NCI-H774 (cell line): ENCODE measurements at places on chromosomes 4 and X.

DNA sequence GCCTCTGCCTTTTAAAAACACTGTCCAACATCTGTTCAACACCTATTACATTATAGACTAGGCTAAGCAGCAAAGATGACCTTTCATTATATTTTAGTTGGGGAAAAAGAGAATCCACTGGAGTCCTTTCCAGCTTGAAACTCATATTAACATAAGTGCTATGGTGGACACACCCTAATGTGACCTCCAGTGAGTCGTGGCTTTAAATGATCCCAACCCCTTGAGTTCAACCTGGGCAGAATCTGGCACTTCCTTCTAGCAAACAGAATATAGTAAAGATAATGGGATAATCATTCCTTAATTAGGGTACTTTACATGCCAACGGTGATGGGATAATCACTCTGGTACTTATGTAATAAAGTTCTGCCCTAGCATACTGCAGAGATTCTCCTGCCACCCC, 162.6 kb downstream of the MAB21L2 start:
- no peak for DNase-seq

DNA sequence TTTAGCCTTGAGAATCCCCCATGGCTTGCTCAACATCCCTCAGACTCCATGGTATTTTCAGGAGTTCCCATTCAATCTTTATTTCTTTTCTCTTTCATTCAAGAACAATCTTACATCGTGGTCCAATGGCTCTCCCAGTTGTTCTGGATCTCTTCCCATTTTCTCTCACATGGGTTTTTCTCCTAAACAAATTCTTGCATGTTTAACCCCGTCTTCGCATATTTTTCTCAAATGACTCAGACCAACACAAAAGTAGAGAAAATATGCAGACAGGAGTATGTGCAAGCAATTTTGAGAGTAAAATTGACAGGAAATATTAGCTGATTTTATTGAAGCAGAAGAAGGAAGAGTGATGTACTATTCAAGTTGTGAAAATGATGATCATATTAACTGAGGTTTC, 396.4 kb upstream of the TRAM1L1 start:
- DNase-seq: no peak

DNA sequence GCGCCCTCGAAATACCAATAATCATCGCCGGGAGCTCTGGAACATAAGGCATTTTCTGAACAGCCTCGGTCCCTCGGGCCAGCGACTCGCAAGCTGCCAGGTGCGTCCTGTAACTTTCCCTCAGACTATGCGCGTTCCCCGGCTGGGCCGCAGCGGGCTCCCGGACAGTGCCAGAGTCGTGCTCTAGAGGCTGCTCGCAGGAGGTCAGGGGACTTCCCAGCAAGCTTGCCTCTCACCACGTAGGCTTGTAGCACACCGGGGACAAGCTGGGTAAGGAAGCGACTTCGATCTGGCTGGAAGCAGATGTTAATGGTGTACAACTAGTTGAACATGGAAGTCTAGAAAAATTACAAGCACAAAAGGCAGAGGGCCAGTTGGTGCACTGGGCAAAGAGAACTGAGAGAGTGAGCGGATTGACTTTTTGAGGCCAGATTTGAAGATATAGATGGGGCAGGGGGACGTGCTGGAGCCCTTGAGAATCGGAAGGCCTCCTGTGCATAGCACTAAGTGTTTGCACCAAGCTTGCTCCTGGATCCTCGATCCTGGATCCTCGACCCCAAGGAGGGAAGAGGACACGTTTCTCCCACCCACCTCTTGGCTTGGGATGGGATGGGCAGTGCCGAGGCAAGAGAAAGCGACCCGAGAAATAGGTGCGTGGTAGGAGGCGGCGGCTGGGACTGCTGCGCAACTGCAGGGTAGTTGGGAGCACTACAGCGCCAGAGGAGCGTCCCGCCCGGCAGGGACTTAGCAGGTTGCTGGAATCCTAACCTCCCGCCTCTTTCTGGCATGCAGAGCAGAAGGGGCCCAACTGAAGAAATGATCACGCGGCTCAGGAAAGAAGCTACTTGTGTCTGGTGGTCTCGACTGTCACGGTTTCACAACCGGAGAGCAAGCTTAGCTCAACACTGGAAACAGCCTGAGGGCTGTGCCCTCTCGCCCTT, 19.9 kb upstream of the ZIC3 start:
- no peak for DNase-seq

- peak; percentile 4 for DNase-seq
These were observed 63.8 kb upstream of the ATOH1 start for GRCh38 chr4:93764639-93765246.

GRCh38 chrX:28709421-28709820, 122.2 kb downstream of the IL1RAPL1 start:
- DNase-seq: no peak

DNA sequence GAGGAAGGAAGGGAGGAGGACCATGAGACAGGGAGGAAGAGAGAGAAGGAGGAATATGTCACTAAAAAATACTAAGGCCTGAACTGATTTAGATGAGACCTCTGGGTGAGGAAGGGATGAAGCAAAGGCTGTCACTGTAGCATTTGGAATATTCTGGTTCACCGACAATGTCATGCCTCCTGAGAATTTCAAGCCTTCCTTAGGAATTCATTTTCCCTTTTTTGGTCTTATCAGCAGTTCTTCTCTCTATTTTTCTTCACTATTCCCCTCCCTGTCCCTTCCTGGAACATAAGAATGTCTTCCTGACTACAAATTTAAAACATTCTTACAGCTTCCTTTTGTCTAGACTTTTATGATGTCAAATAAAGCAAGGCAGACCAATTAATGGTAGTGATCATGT, 527.8 kb downstream of the INPP4B start:
- no peak for DNase-seq

DNA sequence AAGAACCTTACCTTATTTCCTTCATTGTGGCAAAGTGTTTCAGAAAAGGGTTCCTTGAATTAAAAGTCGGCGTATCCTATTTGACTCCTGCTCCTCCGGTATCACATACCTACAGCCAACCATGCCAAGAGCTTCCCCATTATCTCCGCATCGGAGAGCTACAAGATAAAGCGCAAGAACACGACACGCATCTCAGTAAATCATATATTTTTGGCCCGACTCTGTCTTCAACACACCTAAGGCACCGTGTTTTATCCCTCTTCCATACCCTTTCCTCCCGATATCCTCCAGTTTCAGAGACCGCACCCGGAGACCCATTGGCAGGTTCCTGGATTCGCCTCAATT, 497 bp upstream of the THAP9 start:
- DNase-seq: peak; percentile 12

GRCh38 chr4:83281307-83281706, 3.3 kb downstream of the COQ2 start:
- DNase-seq: no peak

DNA sequence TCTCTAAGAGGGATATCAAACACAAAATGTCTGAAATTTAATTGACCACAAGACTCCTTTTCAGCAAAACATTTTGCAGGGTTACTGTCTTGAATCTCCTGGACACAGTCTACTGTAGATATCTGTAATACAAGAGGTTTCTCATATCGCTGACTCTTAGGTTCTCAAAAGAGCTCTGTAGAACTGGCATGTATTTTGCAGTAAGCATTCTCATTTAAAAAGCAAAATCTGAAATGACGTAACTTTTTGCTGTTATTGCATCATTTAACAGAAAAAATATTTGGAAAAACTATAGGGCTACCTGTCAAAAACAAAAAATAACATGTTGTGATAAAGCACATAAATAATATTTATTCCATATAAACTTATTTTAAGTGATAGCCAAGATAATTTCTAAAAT, 114.2 kb downstream of the CDS1 start:
- no peak for DNase-seq

DNA sequence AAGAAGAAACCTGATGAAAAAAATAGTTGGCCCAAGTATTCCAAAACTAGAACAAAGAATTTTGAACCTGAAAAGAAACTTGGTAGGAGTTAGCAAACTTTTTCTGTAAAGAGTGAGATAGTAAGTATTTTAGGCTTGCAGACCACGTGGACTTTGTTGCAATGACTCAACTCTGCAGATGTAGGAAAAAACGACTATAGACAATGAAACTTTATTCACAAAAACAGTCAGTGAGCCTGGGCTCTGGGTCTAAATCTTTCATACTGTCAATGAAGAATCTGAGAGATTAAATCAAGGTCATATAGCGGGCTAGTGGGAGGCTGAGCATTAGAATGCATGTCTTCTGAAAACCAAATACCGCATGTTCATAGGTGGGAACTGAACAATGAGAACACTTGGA, 23.0 kb downstream of the SH3D19 start:
- no peak for DNase-seq

- no peak for DNase-seq
These were observed 33.7 kb upstream of the PRR27 start for GRCh38 chr4:70120323-70120722.

DNA sequence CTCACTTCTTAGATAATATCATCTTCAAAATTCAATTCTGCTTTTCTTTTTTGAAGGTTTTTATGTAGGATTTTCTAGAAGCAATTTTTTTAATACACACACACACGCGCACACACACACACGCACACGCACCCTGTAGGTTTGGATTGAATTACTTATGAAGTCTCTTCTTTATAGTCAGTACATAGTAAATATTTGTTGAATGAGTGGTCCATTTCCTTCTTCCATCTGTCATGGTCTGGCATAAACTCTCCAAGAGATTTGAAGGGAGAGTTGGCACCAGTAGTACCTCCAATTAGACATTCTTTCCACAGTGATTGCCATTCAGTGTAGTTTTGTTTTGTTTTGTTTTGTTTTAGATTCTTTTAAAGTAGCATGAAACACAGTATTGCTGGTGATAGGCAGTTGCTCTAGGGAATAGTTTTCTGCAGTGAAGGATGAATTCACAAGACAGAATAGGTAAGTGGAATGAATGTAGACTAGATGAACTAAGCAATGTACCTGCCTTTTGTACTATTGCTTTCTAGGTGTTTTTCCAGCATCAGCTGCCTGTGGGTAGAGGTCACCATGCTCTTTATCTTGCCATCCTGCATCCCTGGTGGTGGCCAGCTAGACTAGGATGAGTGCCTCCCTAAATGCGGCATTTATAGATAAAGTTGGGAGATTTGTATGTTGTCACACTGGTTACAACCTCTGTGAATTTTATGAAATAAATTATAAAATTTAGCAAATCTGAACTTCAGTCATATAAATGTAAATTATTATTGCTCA, 20.5 kb downstream of the PDLIM5 start:
- DNase-seq: peak; percentile 7

GRCh38 chr4:125517831-125518230, 203.1 kb downstream of the FAT4 start:
- no peak for DNase-seq

- DNase-seq: no peak
These were observed 516 bp downstream of the SGMS2 start for GRCh38 chr4:107825072-107825824.

- DNase-seq: no peak
These were observed 23.4 kb downstream of the ARHGEF9 start for GRCh38 chrX:63761639-63762038.

- no peak for DNase-seq
These were observed 7.0 kb downstream of the CEP135 start for GRCh38 chr4:55955710-55956109.

- no peak for DNase-seq
These were observed 28.9 kb downstream of the SLC25A5 start for GRCh38 chrX:119497185-119497584.

DNA sequence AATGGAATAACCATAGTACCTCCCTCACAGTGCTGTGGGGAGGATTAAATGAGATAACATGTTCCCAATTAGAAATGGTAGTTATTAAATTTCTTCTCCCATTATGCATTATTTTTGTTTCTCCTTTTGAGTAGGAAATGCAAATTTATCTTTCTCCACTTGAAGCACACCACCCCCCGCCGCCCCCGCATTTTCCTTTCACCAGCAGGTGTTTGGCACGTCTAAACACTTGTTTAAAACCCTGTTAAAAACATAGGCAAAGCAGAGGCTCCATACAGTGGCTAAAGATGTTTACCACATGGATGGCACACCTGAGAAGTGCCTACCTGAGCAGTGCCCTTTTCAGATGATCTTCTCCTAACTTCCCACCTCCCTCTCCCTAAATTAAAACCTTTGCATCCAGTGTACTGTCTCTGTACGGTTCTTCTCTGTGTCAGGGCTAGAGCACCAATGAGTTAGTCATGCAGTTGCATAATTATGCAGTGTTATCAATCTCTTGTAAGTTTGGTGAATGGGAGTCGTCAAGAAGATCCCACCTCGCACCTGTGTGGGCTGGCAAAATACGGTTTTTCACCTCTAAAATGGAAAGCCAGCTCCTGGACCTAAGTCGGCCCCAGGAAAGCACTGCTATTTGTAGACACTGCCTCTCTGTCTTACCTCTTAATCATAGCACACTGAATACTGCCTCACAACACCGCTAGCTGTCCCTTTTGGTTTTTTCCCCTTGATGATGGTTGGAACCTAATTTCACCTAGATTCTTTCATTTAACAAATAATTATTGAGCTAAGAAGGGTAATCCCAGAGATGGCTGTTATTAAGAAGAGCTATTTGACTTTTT, 122.0 kb downstream of the CT47B1 start:
- DNase-seq: no peak

DNA sequence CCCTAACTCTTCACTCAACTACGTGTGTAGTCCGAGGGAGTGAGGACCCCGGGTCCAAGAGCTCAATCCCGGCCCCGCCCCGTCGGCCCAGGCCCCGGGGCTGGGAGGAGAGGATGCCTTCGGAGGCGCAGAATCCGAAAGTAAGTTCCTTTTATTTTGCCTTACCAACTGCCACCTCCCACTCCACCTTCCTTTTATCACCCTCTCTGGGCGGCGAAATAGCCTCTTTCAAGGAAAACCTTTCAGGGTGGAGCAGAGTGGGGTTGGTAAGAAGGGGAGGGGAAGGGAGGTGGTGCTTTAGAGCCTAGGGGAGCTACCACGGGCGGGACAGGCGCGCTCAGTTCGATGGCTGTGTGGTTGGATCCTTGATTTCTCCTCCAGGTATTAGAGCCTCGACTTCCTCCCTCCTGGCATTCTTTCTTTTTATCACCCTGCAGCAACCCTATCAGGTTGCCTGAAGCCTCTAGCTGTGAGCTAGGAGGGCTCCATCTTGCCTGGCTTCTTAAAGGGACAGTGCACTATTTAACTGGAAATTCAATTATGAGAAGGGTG, 191.2 kb downstream of the RRAGB start:
- no peak for DNase-seq

GRCh38 chrX:106611679-106612392, at the start of gene RADX:
Gene RADX, plus strand, starts transcription at chrX:106611978. Its CDS starts 103 bp downstream, at chrX:106612081.
- peak; percentile 90 for DNase-seq

GRCh38 chrX:46710425-46710824, 48.5 kb downstream of the SLC9A7 start:
- no peak for DNase-seq

DNA sequence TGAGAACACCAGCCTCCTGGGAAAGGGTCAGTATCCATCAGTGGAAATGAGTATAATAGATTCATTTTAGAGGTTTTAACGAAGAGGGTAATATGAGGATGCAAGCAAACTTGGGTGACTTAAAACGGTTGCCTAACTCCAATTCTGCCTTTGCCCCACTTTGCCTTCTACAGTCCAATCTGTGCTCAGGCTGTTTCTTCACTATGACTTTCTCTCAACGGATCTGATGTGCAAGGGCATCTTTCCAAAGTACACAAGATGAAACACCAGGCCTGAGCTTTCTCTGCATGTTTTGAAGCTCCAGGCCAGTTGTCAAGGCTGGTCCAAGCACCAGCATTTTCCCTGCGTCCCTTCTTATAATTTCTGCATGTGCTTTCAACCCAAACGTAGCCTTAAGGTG, 68.0 kb upstream of the TMEM164 start:
- DNase-seq: no peak

GRCh38 chr4:139978692-139979091, 175.3 kb downstream of the MAML3 start:
- no peak for DNase-seq
